ENCODE measurements at places on chromosomes 12 and 14.

DNA sequence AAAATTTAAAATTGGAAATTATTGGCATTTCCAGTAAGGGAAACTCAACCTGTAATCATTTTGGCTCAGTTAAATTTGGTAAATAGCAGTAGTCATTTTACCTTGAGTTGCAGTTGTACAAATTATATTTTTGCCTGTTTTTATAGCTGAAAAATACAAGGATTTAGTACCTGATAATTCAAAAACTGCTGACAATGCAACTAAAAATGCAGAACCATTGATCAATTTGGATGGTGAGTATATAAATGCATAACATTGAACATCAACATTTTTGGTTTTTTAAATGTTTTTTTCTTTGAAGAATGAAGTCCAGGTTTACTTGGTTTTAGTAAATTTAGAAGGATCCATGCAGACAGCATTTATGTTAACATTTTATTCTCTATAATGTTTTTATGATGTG lies 9.0 kb downstream of the RTRAF start:
- DNase-seq, result no peak

DNA sequence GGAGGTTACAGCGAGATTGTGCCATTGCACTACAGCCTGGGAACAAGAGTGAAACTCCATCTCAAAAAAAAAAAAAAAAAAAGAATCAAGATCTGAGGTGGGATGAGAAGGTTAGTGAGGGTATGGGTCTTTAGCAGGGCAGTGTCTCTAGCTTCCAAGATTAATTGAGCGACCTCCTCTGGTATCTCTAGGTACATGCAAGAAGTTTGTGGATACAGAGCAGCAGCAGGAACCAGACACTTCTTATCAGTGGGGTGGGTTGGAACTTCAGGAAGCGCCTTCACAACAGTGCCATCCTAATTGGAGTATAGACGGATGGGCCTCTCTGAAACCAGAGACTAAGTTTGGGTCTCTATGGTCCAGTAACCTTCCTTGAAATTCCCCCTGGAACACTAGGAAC lies 51.9 kb upstream of the CISTR start:
- no peak for DNase-seq

GRCh38 chr14:97177016-97177415 lies 379.8 kb downstream of the VRK1 start:
- no peak for DNase-seq

- DNase-seq, result no peak
Observed at GRCh38 chr12:132393245-132393795, 63.9 kb upstream of the GALNT9 start.

- DNase-seq, result no peak
Observed at GRCh38 chr12:55659486-55660385, 23.0 kb downstream of the OR10P1 start.

DNA sequence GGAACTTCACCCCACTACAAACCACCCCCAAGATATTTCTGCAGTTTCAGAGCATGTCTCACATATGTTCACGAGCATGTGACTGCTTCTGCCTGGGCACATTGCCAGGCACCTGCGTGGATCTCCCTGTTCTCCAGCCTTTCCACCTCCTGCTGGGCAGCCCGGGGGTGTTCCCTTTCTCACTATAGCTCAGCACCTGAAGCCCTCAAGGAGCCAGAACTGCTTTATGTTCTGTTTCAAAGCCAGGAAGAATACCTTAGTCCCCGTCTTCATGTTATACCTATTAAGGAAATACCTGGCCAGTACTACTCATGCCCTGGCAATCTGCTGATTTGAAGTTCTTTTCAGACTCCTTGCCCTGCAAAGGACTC lies 4.2 kb upstream of the FGF6 start:
- DNase-seq, result no peak

DNA sequence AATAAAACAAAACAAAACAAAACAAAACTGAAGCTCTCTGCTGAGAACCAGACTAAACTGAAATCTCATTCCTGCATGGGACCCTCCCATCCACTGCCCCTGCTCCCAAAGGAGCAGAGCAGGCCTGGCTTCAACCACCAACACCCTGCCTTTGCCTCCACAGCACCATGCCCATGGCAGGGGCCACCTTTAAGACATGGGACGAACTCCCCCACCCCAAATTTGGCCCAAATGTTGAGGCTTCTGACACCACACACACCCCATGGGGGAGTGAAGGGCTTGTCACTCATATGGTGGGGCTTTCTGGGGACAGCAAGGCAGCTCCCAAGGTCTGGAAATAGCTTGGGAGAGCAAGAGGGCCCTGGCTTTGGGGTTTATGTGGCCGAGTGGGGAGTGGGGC lies 177.2 kb downstream of the KIF26A start:
- no peak for DNase-seq

DNA sequence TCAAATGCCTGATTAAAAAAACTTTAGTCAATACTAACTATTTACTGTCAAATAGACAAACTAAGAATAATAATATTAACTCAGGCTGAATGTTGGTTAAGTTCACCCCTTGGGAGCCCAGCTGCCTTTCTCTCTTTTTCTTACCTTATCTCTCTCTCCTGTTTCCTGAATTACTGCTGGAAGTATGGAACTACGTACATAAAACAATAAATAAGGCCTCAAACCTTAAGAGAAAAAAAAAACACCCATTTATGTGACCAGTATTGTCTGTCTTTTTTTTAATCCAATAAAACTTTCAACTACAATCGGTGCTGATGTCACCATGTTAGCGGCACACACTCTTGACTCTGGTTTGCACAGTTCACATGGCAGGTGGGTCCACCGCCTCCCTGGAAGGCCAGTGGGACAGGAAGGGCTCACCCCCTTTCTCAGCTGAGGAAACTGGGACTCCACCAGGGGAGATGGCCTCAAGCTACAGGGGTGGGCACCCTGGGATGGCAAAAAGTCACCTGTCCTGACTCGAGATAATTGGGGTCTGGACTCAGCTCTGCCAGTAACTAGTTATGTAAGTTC lies 21.3 kb downstream of the BCL11B start:
- no peak for DNase-seq

DNA sequence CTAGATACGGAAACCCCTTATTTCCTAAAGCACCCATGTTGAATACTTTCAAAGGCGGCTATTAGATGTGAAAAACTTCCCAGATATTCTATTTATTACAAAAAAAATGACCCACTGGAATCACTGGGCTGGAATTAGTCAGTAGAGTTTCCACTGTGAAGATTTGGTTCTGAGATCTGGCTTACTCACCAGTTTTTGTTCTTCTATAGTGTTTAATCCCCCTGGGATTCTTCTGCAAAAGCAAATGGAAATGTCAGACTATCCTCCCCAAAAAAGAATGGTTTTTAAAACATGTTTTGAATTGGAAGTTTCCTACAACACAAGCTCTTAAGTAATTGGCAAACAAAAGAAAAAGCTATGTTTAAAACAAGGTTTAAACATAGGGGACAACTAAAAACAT lies 166.4 kb downstream of the STXBP6 start:
- DNase-seq, result no peak

DNA sequence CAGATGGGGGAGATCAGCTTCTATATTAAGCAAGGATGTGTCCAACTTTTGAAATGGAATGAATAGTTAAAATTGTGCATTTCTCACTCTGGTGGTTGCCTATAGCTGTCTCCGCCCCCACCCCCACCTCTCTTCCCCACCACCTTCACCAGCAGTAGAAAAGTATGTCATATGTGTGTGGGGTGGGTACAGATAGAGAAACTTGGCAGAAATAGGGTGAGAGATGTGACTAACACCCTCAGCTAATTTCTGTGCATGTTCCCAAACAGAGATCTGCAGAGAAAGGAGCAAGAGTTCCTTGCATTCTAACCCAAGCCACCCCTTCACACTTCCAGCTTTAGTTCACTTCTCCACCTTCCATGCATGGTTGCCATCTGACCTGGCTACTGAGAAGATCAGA lies 980.1 kb downstream of the NRXN3 start:
- DNase-seq, result no peak

DNA sequence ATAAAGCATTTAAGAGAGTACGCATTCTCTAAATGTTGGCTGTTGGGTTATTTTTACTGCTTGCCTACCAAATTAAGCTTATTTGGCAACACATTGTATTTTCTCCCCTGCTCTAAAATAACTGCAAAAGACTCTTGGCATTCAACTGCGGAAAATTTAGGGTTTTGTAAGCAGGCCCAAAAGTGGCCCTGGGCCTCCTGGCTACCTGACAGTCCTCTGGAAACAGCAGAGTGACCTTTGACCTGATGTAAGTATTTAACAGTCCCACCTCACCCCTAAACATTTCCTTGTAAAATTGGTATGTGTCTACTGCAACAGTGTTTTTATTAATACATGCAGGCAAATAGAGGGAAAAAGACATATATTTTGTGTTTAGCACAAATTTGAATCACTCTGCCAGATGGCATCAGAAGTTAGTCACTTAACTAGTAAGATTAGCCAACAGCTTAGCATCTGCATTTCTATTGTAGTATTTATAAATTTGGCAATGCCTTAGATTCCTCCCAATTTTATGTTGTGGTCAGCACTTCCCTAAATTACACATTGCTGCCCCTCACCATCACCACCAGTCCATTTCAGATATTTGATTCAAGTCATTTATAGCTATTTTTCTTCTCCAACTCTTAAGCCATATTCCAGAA lies 11.2 kb downstream of the LLPH start:
- DNase-seq, result no peak

DNA sequence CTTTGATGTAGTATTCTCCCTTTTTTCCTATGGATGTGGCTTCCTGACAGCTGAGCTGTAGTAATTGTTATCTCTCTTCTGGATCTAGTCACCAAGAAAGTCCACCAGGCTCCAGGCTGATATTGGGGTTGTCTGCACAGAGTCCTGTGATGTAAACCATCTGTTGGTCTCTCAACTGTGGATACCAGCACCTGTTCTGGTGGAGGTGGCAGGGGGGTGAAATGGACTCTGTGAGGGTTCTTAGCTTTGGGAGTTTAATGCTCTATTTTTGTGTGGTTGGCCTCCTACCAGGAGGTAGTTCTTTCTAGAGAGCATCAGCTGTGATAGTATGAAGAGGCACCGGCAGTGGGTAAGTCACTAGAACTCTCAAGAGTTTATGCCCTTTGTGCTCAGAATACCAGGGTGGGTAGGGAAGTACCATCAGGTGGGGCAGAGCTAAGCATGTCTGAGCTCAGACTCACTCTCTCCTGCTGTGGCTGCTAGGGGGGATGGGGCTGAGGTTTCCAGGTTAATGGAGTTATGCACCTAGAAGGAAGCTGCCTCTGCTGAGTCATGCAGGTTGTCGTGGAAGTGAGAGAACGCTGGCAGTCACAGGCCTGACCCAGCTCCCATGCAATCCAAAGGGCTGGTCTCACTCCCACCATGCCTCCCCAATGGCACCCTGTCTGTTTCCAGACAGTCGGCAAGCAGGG lies 3.0 kb upstream of the TAS2R14 start:
- DNase-seq, result no peak

GRCh38 chr14:53570411-53571387 lies 385.9 kb downstream of the BMP4 start:
- DNase-seq, result no peak

- no peak for DNase-seq
Observed at GRCh38 chr12:103317220-103317619, 178.5 kb downstream of the C12orf42 start.

DNA sequence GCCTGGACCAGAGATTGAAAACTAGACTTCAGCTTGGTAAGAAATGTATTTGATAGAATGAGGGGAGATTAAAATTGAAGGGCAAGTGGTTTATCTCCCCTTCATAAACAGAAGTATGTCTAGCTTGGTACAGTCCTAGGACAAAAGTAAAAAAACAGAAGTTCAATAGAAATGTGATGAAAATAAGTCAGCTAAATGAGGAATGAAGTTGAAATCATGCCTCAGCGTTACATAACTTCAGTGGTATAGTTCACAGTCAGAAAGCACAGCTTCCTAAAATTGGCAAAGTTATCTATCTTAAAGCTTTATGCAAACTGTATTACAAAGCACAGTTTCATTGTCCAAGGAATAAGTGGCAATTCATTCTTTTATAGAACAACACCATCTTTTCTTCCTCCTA lies 90.2 kb upstream of the SYT10 start:
- no peak for DNase-seq

- DNase-seq, result no peak
Observed at GRCh38 chr12:116718655-116719454, 19.0 kb downstream of the SPRING1 start.

GRCh38 chr14:50594577-50595316 lies 34.8 kb downstream of the ATL1 start:
- DNase-seq, result no peak

GRCh38 chr14:92572050-92572449 lies 58.5 kb downstream of the RIN3 start:
- no peak for DNase-seq

GRCh38 chr12:5507401-5507935 lies 75.6 kb downstream of the NTF3 start:
- no peak for DNase-seq

DNA sequence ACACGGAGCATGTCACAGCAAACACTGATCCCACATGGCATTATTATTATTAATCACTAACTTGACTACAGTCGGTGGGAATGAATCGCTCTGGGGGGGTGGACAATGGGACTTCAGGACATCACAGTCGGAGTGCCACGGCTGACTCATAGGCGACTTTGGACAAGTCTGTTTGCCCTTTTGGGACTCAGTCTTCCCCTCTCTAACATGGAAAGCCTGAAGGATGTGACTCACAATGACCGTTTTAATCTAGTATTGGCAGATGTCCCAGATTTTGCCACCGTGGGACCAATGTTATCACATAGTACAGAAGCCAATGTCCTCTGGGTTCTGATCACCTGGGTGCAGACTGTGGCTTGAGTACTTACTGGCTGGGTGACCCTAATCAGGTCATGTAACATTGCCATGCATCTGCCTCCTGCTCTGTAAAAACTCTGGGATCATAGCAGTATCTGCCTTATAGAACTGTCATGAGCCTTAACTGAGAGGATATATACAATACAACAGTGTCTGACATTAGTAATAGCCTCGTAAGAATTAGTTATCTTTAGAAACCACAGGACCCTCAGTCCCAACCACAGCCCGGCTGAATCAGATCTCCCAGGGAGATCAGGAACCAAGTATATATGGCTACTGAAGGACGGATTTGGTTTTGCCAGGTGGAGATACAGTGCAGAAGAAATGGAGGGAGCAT lies 362.6 kb downstream of the BCL11B start:
- no peak for DNase-seq

All from stimulated activated CD8-positive, alpha-beta memory T cell treated with anti-CD3 and anti-CD28 coated beads, Interleukin-7, amount 100 ng/mL, for 1 hour (primary cell).